ENCODE measurements at places on chromosomes 6 and 20.

DNA sequence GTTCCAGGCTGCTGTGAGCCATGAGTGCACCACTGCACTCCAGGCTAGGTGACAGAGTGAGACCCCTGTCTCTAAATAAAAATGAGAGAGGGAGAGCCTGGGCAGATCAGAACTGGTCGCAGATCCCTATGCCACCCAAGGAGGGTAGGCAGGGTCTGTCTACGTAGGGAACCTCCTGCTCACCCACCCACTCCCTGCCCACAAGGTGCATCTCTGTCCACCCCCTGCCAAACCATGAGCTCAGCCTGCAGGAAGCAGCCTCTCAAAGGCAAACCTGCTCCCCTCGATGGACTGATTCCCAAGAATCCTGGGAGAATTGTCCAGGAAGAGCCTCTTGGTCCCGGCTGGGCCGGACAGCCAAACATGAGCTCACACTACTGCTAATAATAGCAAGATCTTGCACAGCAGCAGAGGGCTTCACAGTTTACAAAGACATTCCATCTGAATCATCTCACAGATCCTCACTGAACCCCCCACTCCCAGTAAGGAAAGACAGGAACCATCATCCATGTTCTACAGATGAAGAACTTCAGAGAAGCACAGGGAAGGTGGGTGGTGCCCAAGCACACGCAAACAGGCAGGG, 27.8 kb upstream of the TLDC2 start:
- no peak for DNase-seq

GRCh38 chr20:9572670-9573069, 58.3 kb downstream of the LAMP5 start:
- DNase-seq, result no peak

DNA sequence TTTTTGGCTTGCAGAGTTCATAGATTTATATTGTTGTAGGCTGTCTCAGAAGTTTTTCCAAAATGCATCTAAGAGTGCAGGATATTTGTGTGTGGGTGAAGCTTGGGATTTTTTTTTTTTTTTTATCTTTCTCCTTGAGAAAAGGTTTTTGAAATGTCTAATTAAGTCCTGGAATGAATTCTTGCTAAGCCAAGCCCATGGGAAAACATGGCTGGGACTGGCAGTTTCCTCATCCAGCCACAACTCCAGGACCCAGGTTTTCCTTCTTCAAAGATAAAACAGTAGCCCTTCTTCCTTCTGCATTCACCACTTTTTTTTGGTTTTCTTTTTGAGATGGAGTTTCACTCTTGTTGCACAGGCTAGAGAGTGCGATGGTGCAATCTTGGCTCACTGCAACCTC, 242.5 kb upstream of the JAG1 start:
- no peak for DNase-seq

GRCh38 chr6:22755605-22756004, 186.2 kb downstream of the HDGFL1 start:
- no peak for DNase-seq

DNA sequence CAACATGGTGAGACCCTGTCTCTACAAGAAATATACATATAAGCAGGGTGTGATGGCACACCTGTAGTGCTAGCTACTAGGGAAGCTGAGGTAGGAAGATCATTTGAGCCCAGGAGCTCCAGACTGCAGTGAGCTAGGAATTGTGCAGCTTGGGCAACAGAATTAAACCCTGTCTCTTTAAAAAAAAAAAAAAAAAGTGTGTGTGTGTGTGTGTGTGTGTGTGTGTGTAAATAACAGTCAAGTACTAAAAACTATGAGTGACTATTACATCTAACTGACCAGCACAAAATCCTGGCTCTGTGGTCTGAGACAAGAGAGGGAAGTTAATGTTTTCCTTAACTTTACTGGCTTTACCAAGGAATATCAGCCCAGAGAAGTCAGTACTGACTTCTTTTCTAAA, 32.8 kb downstream of the REPS1 start:
- no peak for DNase-seq

DNA sequence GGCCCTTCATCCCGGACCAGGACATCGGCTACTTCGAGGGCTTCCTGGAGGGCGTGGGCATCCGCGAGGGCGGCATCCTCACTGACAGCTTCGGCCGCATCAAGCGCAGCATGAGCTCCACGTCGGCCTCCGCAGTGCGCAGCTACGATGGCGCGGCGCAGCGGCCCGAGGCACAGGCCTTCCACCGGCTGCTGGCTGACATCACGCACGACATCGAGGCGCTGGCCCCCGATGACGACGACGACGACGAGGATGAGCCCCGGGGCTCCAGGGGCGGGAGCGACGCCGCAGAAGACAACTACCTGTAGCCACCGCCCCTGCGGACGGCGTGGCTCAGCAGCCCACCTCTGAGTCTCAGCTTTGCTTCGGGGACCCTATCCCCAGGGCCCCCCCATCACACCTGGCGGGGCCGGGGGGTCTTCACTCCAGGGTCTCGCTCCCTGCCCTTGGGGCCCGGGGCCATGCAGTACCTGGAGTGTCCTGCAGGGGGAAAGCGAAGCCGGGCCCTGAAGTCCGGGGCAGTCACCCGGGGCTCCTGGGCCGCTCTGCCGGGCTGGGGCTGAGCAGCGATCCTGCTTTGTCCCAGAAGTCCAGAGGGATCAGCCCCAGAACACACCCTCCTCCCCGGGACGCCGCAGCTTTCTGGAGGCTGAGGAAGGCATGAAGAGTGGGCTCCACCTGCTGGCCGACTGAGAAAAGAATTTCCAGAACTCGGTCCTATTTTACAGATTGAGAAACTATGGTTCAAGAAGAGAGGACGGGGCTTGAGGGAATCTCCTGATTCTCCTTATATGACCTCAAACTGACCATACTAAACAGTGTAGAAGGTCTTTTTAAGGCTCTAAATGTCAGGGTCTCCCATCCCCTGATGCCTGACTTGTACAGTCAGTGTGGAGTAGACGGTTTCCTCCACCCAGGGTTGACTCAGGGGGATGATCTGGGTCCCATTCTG, 20.8 kb upstream of the HCK start:
- peak; percentile 40 for DNase-seq

DNA sequence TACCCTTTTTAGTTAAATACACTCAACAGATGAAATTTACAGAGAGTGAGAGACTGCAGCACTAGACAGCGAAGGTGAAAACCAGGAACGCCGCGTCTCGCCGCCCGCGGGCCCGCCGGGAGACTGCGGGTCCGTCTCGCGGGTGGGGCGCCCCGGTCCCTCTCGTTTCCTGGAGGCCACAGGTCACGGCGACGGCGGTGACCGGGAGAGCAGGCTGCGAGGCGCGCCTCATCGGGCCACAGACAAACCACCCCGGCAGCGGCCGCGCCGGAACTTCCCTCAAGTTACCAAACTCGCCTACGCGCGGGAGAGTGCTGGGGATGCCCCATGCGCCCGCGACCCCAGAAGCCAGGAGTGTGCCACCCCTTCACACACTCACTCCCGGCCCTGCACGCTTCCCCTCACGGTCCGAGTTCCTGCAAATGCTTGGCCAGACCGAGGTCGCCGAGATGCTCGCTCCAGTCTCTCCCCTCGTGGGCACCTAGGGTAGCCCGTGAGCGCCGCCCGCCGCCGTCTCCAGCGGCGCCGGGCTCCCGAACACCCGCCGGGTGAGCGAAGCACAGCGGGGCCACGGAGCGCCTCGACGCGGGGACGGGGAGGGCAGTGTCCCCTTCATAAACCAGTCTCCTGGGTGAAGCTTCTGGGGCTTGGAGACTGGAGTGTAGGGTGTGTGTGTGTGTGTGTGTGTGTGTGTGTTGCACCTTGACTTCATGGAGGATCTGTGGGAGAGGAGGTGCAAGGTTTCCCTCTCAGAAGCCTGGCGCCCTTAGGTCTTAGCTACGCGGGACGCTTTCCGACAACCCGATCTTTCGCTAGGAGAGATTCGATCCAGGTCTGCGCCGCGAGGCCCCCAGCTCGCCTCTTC, 1.4 kb downstream of the BACH2 start:
- peak; percentile 76 for DNase-seq

DNA sequence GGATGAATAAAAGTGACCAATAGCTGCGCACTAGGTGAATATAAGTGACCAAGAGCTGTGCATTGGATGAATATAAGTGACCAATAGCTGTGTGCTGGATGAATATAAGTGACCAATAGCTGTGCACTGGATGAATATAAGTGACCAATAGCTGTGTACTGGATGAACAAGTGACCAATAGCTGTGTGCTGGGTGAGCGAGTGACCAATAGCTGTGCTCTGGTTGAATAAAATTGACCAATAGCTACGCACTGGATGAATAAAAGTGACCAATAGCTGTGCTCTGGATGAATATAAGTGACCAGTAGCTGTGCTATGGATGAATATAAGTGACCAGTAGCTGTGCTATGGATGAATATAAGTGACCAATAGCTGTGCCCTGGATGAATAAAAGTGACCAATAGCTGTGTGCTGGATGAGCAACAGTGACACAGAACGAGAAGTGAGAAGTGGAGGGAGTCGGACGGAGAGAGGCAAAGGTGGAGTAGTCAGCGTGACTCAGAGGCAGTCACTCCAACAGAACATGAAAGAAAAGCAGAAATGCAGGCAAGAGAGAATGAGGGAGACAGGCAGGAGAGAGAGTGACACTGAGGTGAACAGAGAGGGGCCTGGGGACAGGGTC, 38.5 kb downstream of the RBM38 start:
- no peak for DNase-seq

DNA sequence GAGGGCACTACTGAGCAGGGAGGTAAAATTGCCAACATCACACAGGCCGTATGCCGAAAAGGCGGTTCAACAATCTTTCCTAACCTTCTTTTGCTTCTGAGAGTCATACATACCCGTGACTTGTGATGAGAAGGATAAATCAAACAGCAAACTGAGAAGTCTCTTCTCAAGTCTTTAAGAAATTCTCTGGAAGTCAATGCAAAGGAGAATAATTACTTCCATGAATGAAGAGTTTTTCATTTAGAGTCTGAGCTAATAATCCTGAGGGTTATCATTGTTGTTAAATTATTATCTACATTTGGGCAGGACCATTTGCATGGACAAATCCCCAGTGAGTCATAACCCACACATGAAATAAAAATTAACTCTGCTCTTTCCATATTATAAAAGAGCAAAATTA, 22.4 kb upstream of the ILRUN start:
- no peak for DNase-seq

DNA sequence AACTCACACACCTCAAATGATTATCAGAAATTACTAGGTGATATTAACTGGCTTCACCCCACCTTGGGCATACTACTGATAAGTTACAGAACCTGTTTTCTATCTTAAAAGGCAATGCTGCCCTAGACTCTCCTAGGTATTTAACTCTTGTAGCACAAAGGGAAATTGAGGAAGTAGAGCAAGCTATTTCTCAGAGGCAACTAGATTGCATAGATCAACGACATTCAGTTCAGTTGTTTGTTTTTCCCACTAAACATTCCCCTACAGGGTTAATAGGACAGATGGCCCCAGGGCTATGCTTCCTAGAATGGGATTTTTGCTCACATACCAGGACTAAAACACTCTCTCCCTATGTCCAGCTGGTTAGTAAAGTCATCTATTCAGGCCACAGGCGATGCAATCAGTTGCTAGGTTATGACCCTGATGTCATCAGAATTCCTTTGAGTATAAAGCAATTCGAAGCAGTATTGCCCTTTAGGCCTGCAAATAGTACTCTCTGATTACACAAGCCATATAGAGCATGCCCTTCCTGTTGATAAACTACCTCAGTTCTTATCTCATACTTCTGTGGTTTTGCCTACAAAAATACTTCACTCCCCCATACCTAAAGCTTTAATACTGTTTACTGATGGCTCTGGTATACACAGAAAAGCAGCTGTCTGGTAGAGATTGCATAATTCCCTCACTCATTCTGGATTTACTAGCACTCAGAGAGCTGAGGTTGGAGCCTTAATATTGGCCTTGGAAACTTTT, 67.4 kb upstream of the ASCC3 start:
- DNase-seq, result no peak

DNA sequence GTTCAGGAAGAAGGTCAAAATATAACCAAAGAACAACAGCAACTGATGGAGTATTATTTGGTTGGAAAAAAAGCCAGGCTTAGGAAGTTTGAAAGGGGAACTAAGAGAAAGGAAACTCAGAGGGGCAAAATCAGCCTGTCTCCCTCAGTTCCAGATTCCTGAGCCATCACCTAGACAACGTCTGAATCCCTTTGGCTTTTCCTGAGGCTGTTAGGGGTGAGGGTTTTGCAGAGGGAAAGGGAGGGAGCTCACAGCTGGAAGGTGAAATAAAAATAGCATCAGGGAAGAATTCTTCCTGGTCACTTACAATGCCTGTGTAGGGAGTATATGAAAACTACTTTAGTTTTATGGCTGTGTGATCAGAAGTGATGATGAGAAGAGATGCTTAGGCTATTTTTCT, 100.5 kb downstream of the SOBP start:
- no peak for DNase-seq

GRCh38 chr6:51495610-51496396, 591.6 kb downstream of the PKHD1 start:
- DNase-seq, result no peak

- DNase-seq, result no peak
These were observed 806.3 kb upstream of the GJE1 start for GRCh38 chr6:141326426-141326825.

- no peak for DNase-seq
These were observed 101.8 kb upstream of the NHSL1 start for GRCh38 chr6:138601128-138601527.

GRCh38 chr6:166877906-166878305, 78.4 kb downstream of the RNASET2 start:
- DNase-seq, result no peak

GRCh38 chr6:33390173-33390572, 1.4 kb upstream of the KIFC1 start:
- DNase-seq, result no peak

- no peak for DNase-seq
These were observed 39.0 kb upstream of the TBXT start for GRCh38 chr6:166206510-166207283.

DNA sequence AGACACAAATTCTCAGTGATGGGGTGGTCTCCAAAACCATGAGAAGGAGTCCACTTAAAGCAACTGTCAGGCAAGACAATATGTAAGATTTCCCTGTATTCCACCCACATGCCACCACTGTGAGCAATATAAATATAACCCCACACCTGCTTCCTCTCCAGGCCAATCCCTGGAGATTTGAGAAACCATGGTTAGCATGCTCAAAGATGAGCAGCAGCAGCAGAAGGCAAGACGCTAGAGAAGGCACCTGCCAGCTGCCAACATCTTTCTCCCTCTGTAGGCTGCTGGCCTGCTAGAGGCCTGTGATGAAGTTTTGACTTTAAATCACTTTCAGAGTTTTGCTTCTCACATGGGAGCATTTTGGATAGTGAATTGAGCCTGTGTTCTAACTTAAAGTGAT, 7.9 kb upstream of the SOD2 start:
- no peak for DNase-seq

GRCh38 chr6:106258726-106259125, 66.8 kb downstream of the ATG5 start:
- no peak for DNase-seq

Data from activated CD8-positive, alpha-beta memory T cell treated with anti-CD3 and anti-CD28 coated beads for 48 hours (primary cell).